Fibroblast of skin of right biceps (primary cell): ENCODE measurements at places on chromosomes 16 and 17.

DNA sequence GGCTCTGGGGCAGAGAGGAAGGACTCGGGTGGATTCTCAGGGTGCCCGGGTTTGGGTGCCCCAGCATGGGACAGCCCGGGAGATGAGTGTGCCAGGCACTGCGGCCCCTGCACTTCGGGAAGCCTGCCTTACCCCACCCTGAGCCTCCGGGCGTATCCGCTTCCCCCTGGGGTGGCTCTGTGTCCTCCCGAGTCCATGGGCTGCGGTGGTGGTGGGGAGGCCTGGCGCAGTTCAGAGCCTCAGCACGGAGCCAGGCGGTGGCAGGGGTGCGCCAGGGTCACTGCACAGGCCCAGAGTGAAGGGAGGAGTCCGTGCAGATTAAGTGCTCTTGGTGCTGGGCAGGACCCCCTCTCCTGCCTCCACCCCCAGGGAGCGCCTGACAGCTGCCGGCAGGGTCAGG, 20.7 kb downstream of the MYBBP1A start:
- DNase-seq: no peak

DNA sequence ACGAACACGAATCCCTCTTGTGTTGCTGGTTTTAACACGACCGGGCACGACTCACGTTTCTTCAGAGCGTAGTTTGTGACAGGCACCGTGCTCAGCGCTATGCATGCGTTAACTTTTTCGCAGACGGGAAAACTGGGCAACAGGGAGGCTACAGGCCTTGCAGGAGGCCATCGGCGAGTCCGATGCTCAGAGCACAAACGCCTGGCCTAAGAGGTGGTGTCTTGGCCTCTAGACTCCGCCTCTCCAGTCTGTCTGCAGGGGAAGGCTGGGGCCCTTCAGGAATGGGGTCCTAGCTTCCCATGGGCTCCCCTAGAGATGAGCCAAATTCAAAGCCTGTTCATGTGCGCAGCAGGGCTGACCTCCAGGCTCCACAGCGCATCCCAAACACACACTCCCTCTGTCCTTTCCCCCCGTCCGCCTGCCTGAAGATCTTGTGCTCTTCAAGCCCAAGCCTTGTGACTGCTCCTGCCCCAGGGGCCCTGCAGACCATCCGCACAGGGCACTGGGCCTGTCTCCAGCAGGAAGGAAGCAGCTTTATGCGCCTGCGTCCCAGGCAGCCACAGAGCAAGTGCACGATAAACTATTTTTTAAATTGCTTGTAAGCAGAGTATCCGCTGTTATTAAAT, 3.1 kb downstream of the CLCN7 start:
- no peak for DNase-seq

- peak; percentile 43 for DNase-seq
Observed at GRCh38 chr16:89187770-89188392, 12.5 kb downstream of the SLC22A31 start.

DNA sequence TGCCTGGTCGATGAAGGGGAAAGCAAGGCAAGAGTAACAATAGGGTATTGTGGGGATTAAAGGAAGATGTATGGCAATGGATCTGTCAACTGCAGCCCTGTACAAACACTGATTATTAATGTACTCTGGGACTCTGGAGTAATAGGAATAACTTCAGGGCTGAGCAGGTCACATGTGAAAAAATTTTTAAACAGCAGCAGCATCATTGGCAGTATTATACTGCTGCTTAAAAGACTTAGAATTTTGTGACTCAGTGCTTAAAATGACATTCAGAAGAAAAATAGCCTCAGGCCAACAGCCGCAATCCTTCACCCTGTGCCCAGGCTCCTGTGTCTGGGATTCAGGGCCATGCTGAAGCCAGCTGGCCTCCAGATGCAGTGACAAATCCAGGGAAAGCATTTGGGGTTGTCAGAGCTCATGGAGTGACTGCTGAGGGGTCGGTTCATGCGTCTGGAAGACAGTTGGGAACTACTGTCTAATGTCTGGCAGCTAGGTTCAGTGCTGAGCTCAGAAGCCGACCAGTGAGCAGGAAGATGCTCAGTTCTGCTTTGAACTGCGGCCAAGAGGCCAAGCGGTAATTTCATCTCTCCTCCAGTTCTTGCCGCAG, 22.2 kb downstream of the TEX2 start:
- peak; percentile 87 for DNase-seq

- peak; percentile 42 for DNase-seq
Observed at GRCh38 chr17:74842599-74843351, 16.9 kb downstream of the GRIN2C start.

GRCh38 chr17:10838682-10839081, 795 bp upstream of the PIRT start:
- DNase-seq: no peak

DNA sequence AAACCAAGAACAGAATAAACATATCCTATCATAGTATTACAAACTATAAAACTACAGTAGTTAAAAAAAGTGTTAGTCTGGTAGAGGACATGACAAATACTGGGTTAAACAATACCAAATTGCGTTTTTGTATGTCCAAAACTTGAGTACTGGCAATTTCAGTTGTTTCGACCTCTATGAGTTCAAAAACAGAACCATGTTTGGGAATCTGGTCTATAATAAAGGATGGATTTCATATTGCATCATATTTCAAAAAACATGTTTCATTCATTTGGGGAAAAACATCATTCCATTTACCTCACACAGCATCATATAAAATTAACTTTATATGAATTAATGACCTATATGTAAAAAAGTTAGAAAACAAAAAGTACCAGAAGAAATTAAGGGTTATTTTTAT, 81.8 kb downstream of the TRIM37 start:
- no peak for DNase-seq

- no peak for DNase-seq
Observed at GRCh38 chr17:1941272-1942065, 83.7 kb downstream of the RTN4RL1 start.

GRCh38 chr16:51405361-51405760, 254.3 kb upstream of the SALL1 start:
- no peak for DNase-seq

- DNase-seq: no peak
Observed at GRCh38 chr17:30894236-30894635, 11.8 kb downstream of the TEFM start.

GRCh38 chr16:78563905-78564304, 464.5 kb downstream of the WWOX start:
- DNase-seq: no peak

GRCh38 chr16:66478733-66479511, 51.8 kb downstream of the BEAN1 start:
- peak; percentile 48 for DNase-seq
